CD4-positive, alpha-beta T cell treated with Interleukin-4 for 1 hour (primary cell): ENCODE measurements at places on chromosomes 6 and 20.

- DNase-seq, result no peak
Measured at GRCh38 chr6:14218519-14218800, 100.9 kb downstream of the CD83 start.

DNA sequence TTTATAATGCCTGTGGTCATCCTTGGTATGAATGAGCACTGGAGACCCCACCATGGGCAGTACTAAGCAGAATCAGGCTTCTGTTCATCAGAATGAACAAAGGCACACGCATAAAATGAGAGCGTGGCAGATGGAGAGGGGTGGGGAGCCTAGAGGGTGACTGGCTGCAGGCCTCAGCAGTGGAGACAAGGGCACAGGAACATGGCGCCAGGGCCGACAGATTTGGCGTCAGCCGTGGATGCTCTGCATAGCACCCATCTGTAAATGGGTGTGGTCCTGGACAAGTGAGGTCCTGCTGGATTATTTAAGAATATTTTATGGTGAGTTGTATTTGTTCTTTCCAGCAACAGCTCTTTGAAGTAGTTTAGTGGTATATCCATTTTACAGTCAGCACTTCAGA is 33.1 kb downstream of the E2F3 start:
- no peak for DNase-seq

DNA sequence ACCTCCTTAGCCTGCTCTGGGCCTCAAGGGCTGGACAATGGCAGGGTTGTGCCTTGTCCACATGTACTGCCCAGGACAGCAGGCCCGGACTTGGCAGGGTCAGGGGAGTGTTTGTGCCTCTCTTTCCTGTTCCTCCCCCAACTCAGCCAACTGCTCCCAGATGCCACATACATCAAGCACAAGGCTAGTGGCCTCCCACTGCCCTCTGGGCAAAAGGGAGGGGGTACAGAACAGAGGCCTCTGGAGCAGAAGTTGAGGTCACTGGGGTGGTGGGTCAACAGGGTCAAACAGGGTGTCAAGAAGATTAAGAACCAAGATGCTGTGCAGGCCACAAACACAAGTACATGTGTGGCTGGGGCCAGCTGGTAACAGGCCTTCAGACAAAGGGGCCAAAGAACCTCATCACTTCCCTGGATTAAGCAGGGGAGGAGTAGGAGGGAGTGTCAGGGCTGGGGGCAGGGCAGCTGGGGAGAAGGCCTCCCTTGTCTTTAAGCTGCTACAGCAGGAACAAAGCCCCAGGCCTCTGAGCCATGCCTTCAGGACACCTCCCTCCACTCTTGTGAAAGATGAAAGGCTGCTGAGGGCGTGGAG is 36.0 kb downstream of the KCNK5 start:
- DNase-seq, result no peak

- no peak for DNase-seq
Measured at GRCh38 chr6:166221636-166222035, 54.0 kb upstream of the TBXT start.

- DNase-seq, result peak; percentile 5
Measured at GRCh38 chr6:51959744-51960383, 127.5 kb downstream of the PKHD1 start.
